SHP77 treated with DMSO at 0.1 percent for 48 hours (cell line): ENCODE measurements at places on chromosomes 13 and 19.

- DNase-seq = no peak
Observed at GRCh38 chr13:100602493-100603111, 14.0 kb upstream of the GGACT start.

DNA sequence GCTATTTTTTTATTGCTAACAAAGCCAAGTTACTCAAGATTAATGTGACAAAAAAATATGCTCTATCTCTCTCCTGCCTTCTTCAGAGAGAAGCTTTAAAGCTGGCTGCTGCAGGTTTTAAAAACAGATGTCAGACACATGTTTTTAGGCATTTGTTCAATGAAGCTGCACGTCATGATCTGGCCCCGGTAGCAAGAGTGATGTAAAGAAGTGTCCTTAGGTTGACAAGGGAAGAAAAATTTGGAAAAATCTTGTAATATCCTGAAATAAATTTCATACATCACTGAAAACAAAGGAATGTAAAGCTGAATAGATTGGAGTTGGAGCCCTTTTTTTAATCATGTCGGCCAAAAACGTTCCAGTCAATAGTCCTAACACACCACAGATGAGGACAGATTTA, 531.4 kb upstream of the NBEA start:
- DNase-seq = no peak

- DNase-seq = no peak
Observed at GRCh38 chr13:113953561-113953960, 20.3 kb downstream of the C13orf46 start.

DNA sequence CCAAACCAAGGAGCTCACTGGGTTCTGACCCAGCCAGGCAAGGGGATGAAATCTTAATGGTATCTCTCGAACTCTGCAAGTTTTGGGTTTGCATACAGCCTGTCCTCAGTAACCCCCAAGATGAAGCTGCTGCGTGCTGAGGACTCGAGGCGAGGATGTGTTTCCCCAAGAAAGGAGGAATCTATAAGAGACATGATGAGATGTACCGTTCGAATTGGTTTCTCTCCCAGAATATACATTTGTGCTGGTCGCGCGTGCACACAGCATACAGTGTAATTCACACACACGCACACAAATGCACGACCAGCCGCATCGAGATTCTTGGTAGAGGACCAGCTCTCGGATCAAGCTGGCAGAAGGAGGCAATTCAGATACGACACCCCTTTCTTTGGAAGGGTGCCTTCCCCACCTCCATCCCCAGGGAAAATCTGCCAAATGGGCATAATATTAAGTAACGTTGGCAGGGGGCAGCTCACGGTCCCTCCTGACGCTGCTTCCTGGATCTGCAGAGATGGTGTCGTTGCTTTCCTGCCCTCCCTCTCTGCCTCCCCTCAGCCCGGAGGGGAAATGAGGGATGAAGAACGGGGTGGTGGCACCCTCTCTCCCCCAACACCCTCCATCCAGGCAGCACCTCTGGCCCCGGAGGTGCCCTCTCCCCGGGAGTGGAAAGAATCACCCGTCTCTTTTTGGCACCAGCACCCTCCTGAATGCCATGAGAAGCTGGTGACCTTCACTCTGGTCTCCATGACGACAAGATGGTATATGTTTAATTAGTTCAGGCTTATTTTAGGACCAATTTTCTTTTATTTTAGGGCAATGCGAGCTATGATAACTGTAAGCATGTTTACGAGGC, 310.2 kb downstream of the ZNF536 start:
- DNase-seq = no peak

GRCh38 chr19:55176076-55176475, 4.0 kb downstream of the SYT5 start:
- DNase-seq = no peak

DNA sequence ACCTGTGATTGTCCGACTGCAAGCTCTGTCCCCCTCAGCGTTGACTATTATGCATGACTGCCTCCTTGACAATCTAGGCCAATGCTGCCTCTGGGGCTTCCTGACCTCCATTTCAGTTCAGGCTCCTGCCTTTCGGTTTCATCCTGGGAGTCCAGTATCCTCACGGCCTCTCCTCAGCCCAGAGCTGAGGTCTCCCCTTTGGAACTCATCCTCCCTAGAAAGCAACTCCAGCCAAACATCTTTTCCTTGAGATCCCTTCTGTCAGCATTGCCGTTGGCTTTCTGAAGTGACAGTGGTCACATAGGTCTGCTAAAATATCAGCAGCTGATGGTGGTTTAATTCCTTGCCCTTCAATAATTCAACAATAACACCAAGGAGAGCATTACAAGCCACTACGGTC, 519.1 kb upstream of the NBEA start:
- no peak for DNase-seq

- DNase-seq = no peak
Observed at GRCh38 chr19:5553892-5554291, 13.9 kb downstream of the TINCR start.

DNA sequence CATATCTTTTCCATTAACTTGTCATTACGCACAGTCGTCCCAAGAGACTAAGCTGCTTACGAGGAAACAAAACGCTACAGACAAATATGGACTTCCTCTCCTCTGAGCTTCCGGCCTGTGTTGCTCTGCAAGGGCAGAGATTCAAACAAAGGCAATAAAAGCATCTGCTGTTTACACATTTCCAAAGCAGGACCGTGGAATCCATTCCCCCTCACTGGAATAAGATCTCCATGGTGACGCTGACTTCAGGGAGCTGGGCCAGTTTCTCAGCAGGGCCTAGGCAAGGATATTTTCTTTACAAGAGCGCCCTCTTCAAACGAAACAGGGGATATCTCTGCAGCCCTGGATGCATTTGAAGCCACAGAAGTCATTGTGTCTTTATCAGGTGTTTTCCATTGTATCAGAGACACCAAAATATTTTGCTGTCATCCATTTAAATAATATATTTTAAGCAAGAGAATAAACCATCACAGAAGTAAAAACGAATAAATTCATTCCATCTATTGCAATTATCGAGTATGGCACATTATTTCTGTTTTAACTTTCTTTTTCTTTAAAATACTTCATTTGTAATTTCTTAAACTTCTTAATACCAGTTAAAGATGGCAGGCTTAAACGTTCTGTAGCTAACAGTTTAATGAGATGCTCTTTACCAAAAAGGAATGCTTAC, 177.5 kb downstream of the DCLK1 start:
- peak; percentile 96 for DNase-seq

DNA sequence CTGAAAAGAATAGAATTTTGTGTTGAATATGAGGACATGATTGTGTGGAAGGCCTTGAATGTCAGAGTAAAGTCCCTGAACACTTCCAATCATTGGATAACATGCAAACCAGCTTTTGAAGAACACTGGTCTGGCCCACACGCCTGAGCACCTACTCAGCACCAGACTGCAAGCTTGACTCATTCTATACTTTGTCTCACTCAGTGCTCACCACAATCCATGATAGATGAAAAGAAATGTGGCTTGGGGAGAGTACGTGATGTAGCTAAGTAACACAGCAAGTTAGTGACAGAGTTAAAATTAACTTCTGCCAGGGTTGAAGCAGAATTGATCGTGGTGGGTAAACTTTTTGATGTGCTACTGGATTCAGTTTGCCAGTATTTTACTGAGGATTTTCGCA, 12.0 kb downstream of the DLEU7 start:
- no peak for DNase-seq

DNA sequence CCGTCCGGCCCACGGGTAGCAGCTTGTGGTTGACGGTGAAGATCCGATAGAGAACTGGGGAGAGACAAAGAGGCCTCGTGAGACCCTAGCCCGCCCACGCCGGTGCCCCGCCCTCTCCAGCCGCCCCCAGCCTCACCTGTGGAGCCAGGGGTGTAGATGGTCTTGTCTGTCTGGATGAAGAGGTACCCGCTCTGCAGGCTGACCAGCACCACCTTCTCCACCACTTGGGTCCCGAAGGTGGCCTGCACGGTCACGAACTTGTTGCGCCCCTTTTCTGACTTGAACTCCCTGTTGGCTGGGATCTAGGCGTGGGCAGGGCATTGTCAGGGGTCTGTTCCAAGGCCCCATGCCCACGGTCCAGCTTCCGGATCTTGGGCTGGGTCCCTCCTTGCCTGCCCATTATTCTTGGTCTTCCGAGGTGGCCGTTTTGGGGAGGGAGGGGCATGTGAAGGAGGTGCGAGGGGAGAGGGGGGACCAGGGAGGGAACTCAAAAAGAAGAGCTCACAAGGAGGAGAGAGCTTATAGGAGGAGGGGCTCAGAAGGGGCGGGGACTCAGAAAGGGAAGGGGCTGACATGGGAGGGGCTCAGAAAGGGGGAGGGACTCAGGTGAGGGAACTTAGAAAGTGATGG, 2.2 kb downstream of the C3 start:
- no peak for DNase-seq

DNA sequence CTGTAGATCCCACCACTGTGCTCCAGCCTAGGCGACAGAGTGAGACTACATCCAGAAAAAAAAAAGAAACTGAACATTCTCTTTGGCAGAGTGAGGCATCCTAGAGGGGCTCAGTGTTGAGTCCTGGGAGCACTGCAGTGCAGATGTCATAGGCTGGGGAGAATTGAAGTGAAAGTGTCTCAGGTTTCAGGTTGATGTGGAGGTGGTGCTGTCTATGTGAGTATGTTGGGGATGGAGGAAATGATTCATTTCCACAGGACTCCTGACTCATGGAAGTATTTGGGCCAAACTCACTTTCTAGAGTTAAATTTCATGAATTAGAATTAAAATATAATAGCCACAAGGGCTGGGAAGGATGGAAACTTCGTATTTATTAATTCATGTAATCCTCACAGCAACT, 134.4 kb upstream of the TSC22D1 start:
- DNase-seq = no peak

DNA sequence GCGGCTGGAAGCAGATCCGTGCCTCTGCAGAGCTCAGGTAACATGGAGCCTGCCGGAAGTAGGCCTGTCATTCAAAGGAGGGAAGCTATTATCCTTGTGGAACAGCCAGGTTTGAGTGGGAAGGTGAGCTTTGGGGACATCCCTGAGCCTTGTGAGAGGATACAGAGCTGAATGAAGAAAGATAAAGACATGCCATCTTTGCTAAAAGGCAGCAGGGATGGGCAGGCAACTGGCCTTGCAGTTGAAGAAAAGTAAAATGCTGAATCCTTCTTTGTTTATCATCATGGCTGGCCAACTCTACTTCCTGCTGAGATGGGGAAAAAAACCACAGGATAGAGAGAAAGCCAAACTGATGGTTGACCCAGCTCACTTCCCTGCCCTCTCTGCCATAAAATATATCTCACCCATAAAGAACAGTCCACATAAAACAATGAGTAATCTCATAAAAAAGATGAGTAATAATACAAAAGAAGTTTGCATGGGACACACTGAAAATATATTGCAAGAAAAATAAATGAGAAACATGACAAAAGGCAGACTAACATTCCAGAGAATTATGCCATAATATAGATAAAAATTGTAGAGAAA, 226.3 kb downstream of the DLEU7 start:
- DNase-seq = no peak

- DNase-seq = no peak
Observed at GRCh38 chr19:16702123-16702522, 17.5 kb upstream of the NWD1 start.

GRCh38 chr13:26708007-26708297, 52.6 kb downstream of the GPR12 start:
- no peak for DNase-seq

GRCh38 chr13:79490824-79491223, 9.9 kb downstream of the NDFIP2 start:
- no peak for DNase-seq

DNA sequence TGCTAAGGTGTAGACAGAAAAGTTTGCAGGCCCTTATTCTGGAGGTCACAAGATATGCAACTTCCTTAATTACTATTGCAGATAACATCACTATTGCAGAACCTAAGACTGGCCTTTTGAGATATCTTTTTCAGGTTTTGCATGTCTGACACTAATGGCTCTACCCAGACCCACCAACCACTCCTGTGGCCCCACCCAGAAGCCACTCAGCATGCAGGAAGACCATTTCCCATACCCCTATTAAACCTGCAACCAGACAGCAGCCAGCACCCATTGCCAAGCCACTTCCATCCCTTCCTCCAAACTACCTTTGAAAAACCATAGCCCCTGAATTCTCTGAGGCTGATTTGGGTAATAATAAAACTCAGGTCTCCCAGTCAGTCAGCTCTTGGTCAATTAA, 297.6 kb downstream of the SLITRK6 start:
- DNase-seq = no peak

DNA sequence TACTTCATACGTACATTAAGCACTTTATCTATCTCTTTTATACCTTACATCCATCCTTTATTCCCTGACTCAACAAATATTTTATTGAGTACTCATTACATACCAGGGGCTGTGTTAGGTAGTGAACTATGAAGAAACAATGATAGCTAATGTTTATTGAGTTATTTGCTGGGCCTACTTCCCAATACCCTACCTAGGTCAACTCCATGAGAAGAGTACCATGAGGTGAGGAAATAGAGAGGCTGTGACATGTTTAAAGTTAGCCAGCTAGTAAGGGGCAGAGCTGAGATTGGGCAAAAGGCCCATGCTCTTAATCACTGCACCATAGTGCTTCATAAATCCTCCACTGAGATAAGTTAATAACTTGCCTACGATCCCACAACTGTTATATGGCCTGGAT, 79.9 kb downstream of the FREM2 start:
- DNase-seq = no peak

DNA sequence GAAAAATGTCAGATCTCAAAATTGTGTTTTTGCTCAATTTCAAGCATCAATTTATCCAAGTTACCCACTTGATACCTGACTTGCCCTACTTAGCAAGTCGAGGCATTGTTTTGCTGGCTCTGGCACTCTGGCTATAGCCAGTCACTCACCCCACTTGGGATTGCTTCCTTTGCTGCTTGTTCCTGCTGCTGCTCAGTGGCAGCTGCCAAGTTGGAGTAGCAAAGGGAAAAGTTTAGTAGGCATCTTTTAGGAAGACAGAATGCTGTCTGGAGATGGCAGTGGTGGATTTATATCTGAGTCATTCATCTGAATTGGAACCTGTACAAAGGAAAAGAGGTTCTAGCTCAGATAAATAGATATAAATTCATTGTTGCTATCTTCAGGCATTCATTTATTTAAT, 41.2 kb downstream of the PCCA start:
- no peak for DNase-seq

- no peak for DNase-seq
Observed at GRCh38 chr19:10751109-10751953, 33.5 kb downstream of the DNM2 start.

- no peak for DNase-seq
Observed at GRCh38 chr13:98514288-98514687, 62.6 kb downstream of the STK24 start.

GRCh38 chr13:48942131-48942530, 33.6 kb upstream of the FNDC3A start:
- no peak for DNase-seq

DNA sequence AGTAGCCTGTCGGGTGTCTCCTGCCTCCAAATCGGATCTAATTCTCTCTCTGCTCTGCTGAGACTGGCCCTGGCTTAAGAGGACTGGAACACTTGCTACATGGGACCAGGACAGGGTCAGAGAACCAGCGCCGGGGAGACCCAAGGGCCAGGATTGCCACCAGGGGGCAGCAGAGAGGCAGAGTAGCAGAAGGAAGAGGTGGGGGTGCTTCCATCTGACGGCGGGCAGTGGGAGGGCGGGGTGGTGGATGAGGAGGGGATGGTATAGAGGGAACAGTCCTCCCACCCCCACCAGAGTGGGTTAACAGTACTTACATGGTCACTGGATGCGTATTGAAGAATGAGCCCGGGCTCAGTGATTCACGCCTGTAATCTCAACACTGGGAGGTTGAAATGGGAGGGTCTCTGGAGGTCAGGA, 11.9 kb downstream of the SELENOW start:
- peak; percentile 39 for DNase-seq

GRCh38 chr13:22497991-22498780, 682.6 kb upstream of the SGCG start:
- DNase-seq = no peak
